Urinary bladder (tissue), 4 donors: ENCODE measurements at places on chromosomes 16 and 17. TPM values are rescaled to one million over a fixed set of nuclear protein-coding genes. Genes with fewer than 3 reads are reported as not detected.

- no peak for DNase-seq
Observed at GRCh38 chr17:28029044-28029443, 13.4 kb upstream of the NLK start.

DNA sequence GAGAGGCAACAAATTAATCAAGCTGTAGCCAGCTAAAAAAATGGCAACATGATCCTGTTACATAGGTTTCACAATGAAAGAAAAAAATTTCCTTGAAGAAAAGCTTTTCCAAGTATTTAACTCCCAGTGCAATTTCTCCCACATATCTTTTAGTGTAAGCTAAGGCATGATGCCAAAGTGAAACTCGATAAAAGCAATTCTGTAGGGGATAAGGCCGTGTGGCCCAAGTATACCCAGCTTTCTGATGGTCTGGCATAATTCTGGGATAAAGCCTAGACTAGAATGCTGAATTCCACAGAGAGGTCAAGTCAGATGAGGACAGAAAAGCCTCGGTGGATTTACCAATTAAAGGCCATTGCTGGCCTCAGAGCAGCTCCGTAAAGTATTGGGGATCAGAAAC lies 36.2 kb downstream of the CTCF start:
- DNase-seq = no peak

GRCh38 chr17:50946223-50946890 lies 80.2 kb upstream of the TOB1 start:
- DNase-seq = no peak

DNA sequence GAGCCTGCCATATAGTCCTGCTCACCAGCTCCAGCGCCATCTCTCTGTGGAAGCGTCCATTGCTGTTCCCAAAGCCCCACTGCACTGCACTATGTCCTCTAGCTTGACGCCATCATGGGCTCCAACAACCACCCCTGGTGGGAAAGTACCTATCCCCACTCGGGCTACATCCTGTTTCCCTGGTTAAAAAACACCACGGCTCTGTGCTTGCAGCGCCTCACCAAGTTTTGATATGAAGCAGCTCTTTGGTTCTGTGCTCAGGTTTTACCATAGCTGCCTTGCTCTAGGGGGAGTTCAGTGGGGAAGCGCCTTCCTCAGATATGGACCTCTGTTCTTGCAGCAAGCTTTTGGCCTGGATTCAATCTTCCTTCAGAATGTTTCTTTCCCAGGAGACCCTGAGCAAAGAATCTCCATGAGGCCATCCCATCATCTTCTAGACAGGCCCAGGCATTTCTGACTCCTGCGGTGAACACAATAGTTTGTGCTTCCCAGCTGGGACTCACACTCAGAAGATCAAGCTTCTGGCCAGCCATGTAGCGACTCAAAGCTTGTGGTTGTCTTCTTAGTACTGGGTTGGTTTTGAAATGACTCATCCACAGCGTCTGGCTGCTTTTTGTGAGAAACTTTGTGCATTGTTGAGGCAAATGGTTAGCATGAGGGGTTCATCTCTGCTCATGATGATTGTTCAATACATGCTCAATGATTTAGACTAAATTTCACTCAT lies 39.5 kb downstream of the DYNLRB2 start:
- no peak for DNase-seq

GRCh38 chr17:45306623-45307022 lies 10.2 kb downstream of the MAP3K14 start:
- no peak for DNase-seq

- no peak for DNase-seq
Observed at GRCh38 chr16:89827383-89828198, 684 bp upstream of the SPIRE2 start.

DNA sequence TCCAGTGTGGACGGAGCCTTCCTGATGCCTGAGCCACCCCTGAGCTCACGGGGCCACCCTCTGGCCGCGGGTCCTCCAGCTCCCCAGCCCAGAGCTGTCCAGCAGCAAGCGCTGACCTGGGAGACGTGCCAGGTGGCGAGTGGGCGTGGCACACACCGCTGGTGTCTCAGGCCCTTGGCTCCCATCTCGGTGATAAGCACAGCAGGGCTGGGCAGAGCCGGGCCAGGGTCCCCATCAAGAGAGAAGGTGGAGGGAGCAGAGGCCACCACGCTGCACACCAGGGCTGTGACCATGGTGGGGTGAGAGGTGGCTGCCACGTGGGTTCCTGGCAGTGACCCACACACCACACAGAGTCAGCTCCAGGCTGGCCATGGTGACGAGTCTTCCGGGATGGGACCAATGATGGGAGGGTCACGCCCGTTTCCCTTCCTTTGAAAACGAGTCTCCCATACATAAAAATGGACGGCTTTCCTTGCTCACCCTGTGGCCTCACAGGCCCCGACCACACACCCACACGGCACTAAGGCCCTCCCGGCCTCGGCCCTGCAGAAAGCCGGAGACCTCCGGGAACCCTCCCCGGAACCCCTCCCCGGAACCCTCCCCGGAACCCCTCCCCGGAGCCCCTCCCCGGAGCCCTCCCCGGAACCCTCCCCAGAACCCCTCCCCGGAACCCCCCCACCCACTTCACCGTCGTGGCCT lies 16.8 kb downstream of the UTS2R start:
- no peak for DNase-seq

DNA sequence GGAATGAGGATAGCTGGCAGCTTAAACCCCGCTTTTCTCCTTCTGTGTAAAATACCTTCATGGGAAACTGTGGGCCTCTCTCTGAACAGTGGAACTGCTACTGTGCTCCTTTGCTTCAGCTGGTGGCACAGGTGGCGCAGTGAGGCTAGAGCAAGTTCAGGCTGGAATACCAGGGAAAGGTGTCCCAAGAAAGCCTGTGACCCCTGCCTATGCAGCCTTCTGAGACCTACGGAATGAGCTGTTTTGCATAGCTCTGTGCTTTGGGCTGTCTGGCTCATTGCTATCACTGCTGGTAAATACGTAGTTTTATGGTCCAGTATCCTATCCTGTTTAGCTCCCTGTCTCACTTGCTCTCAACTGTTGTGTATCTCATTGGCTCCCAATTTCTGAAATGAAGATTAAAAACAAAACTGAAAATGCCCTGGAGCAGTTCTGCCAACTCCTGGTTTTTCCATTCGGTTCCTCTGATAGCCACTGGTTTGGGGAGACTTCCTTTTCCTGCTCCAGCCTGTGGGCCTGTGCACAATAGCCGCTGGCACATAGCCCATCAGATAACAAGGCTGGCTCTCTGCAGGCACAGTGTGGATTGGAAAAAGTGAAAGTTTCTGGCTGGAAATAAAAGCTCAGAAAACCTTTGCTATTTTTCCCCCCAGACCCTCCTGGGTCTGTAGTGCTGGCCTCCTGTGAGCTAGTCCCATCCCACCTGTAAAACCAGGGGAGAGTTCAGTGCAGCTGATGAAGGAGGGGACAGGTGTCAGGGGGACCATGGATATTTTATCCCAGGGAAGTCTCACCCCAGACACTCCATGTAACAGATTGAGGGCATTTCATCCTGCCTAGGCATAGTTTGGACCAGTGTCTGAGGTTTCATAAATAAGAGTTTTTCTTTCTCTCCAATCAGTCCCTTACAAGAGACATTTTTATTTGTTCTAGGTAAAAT lies 24.0 kb downstream of the LIMD2 start:
- DNase-seq = peak; percentile 77

GRCh38 chr17:37388266-37388665 lies 12.5 kb downstream of the C17orf78 start:
- DNase-seq = no peak

DNA sequence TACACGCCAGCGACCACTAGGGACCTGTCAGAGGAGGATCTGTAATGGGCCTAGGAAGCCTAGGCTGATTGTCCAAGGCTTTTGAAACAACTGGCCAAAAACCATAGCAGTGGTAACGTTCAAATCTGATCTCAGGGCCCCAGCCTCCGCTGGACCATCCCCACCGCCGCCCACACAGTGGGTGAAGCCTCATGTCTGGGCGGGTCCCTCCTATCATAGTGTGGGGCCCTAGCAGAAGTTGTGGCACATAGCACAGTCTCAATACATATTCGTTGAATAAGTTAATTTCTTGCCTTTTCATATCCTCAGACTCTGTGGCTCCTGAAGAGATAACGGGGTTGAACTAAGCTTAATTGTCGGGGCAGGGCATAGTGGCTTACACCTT lies 818 bp downstream of the DPH1 start:
- DNase-seq = no peak

TPPP3 gene
- total RNA-seq = 24.0 TPM

NLRC3 gene
- 1.2 TPM for total RNA-seq

CLEC3A gene
- 16.8 TPM for total RNA-seq

ANKRD40CL gene
- total RNA-seq = not detected

MYADML2 gene
- 0.42 TPM for total RNA-seq

TTYH2 gene
- 20.1 TPM for total RNA-seq

P2RX5 gene
- total RNA-seq = 1.3 TPM
